ENCODE measurements at places on chromosomes 5 and 9.

DNA sequence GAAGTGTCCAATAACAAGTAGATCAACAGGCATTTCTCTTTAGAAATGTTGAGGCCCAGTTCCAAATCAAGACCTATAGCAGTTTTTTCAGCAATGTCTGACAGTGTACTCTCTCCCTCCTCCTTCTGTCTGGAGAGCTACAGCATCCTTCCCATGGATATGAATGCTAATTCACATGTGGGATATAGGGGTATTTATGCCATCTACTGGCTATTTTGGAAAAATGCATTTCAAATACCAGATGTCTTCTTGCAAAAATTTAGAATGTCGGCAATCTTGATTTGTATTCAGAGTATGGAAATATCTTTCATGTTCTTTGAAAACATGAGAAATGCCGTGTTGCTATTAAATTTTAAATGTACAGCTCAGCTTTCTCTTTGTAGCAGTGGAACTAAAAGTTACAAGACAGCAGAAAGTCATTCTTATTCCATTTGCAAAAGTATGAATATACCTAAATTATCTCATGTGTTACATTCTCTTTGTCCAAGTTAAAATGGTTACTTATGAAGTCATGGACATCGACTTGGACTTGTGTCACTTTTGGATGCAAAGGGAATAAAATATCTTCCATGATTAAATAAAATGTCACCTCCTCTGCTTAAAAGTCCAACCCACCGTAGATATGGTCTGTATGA lies 647.8 kb downstream of the TAF11L14 start:
- H3K4me3 ChIP-seq, result no peak overlapping the region
- no peaks in the 10 kb centered on the region for H3K4me1 ChIP-seq
- H3K36me3 ChIP-seq, result no peaks in the 10 kb centered on the region
- H3K27ac ChIP-seq, result no peak overlapping the region

GRCh38 chr5:52392321-52392720 lies 395.4 kb upstream of the ITGA1 start:
- H3K4me1 ChIP-seq, result no peaks in the 10 kb centered on the region
- no peaks in the 10 kb centered on the region for H3K36me3 ChIP-seq
- no peak overlapping the region for H3K4me3 ChIP-seq
- no peaks in the 10 kb centered on the region for H3K27me3 ChIP-seq

- H3K36me3 ChIP-seq, result no peaks in the 10 kb centered on the region
- H3K4me3 ChIP-seq, result no peak overlapping the region
- H3K4me1 ChIP-seq, result no peaks in the 10 kb centered on the region
- no peak for DNase-seq
These were observed 66.7 kb downstream of the PPARGC1B start for GRCh38 chr5:149796836-149797235.

DNA sequence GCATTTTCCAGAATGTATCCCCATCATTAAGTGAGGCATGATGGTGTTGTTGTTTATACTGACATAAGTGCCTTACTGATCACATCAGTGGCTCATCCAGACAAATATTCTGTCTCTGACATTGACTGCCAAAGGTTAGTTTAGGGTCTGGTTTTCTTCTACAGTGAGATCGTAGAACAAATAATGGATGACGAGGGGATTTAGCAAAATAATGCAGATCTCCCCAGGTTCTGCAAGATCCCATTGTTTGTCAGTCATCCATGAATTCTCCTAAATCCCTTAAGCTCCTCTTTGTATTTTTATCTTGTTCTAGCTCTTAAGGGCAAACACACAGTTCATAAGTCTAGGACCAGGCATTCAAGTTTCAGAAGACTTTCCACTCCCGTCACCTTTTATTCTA lies 93.1 kb upstream of the DHFR start:
- no peak overlapping the region for H3K4me3 ChIP-seq
- peaks cover 8% of the 10 kb centered on the region for H3K36me3 ChIP-seq
- H3K27ac ChIP-seq, result no peak overlapping the region
- no peaks in the 10 kb centered on the region for H3K27me3 ChIP-seq

DNA sequence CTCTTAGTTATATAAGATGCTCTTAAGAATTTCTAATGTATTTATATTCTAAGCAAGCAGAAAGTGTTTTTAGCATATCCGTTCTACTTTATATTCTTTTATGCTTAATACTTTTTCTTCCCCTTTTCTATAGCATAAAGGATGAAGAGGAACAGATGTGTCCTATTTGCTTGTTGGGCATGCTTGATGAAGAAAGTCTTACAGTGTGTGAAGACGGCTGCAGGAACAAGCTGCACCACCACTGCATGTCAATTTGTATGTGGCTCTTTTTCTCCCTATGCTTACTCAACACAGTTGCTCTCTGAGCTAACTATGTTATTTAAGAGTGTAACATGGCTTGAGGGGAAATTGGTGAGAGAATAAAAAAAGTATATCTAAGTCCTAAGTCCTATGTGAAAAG lies 37.6 kb upstream of the SETD9 start:
- H3K27me3 ChIP-seq, result no peaks in the 10 kb centered on the region
- peaks cover 21% of the 10 kb centered on the region for H3K36me3 ChIP-seq
- no peak overlapping the region for H3K27ac ChIP-seq
- DNase-seq, result no peak
- no peak overlapping the region for H3K4me3 ChIP-seq

- no peaks in the 10 kb centered on the region for H3K27me3 ChIP-seq
- no peaks in the 10 kb centered on the region for H3K4me1 ChIP-seq
- no peak overlapping the region for H3K27ac ChIP-seq
- no peak for DNase-seq
- no peaks in the 10 kb centered on the region for H3K36me3 ChIP-seq
These were observed 228.6 kb downstream of the NR3C1 start for GRCh38 chr5:143174714-143175398.

DNA sequence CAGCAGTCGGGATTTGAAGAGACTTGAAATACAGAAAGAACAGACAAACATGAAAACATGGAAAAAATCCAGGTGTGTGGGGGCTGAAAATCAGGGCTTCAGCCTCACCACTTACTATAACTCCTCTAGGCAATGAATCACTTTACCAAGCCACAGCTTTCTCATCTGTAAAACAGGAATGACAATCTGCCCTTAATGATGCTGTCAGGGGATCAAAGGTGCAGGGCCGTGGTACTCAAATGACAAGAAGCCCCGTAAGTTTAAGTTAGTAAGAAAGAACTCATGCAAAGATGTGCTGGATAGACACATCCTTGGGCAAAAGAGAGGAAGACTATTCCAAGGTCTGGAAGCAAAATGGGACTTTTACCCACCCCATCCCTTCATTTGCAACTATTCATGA lies 34.7 kb downstream of the FBXW2 start:
- no peak for DNase-seq
- no peak overlapping the region for H3K4me3 ChIP-seq
- no peaks in the 10 kb centered on the region for H3K36me3 ChIP-seq

GRCh38 chr9:131277910-131278701 lies 1.8 kb upstream of the FAM78A start:
- no peaks in the 10 kb centered on the region for H3K4me1 ChIP-seq
- no peak overlapping the region for H3K27ac ChIP-seq
- no peaks in the 10 kb centered on the region for H3K36me3 ChIP-seq
- no peaks in the 10 kb centered on the region for H3K27me3 ChIP-seq

- no peaks in the 10 kb centered on the region for H3K36me3 ChIP-seq
- no peaks in the 10 kb centered on the region for H3K4me1 ChIP-seq
- H3K27me3 ChIP-seq, result no peaks in the 10 kb centered on the region
- no peak for DNase-seq
- H3K27ac ChIP-seq, result no peak within 1 kb of the TSS
These were observed at the start of gene SPINK5 for GRCh38 chr5:148063861-148064260. TSS of gene SPINK5 (plus strand) at chr5:148063980. CDS start at chr5:148064045, 65 bp downstream.

GRCh38 chr5:93585767-93586385 lies 2.9 kb downstream of the NR2F1 start:
- peak overlapping the region; percentile 63 for H3K4me3 ChIP-seq
- peaks cover 8% of the 10 kb centered on the region for H3K27me3 ChIP-seq
- H3K4me1 ChIP-seq, result no peaks in the 10 kb centered on the region
- peak overlapping the region; percentile 90 for H3K27ac ChIP-seq
- H3K36me3 ChIP-seq, result no peaks in the 10 kb centered on the region

GRCh38 chr9:68428481-68428880 lies 72.1 kb downstream of the PGM5 start:
- no peak overlapping the region for H3K4me3 ChIP-seq
- H3K27ac ChIP-seq, result no peak overlapping the region
- no peaks in the 10 kb centered on the region for H3K27me3 ChIP-seq
- no peak for DNase-seq
- no peaks in the 10 kb centered on the region for H3K4me1 ChIP-seq
- no peaks in the 10 kb centered on the region for H3K36me3 ChIP-seq

DNA sequence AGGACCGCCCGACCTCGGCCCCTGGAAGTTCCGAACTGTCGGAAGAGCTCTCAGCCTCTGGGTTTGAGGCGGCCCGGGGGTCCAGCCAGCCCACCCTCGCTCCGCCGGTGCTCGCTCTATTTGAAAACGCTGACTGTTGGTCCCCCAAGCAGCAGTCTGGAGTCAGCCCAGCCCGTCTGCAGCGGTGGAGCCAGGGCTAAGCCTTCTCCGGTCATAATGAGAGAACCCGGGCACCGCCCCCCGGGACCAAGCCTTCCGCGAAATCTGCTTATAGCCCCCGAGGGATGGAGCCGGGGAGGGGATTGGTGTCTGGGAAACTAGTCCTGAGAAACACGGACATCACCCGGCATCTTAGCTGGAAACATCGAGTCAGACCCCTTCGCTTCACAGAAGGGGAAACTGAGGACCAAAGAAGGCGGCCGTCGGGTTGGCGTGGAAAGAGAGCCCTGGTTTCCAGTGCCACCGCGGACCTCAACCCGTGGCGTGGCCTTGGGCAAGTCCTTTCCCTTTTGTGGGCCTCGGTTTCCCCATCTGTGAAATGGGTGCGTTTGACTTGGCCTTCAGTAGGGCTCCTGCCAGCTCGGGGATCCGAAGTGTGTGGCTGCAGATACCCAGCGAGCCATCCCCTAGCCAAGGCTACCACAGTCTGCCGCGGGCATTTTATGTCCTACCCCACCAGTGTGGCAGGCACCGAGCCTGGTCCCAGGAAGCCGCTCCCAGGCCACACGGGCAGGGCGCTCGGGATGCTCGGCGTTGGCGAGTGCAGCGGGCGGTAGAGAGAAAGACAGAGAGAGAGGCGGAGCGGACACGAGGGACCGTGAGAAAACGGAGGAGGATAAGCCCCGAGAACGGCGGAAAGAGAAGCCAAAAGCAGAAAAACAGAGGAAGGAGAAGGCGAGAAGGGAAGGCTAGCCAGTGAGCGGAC lies 857 bp downstream of the ADAM19 start:
- no peaks in the 10 kb centered on the region for H3K36me3 ChIP-seq
- DNase-seq, result no peak
- H3K4me1 ChIP-seq, result no peaks in the 10 kb centered on the region
- H3K27me3 ChIP-seq, result peaks cover 19% of the 10 kb centered on the region

DNA sequence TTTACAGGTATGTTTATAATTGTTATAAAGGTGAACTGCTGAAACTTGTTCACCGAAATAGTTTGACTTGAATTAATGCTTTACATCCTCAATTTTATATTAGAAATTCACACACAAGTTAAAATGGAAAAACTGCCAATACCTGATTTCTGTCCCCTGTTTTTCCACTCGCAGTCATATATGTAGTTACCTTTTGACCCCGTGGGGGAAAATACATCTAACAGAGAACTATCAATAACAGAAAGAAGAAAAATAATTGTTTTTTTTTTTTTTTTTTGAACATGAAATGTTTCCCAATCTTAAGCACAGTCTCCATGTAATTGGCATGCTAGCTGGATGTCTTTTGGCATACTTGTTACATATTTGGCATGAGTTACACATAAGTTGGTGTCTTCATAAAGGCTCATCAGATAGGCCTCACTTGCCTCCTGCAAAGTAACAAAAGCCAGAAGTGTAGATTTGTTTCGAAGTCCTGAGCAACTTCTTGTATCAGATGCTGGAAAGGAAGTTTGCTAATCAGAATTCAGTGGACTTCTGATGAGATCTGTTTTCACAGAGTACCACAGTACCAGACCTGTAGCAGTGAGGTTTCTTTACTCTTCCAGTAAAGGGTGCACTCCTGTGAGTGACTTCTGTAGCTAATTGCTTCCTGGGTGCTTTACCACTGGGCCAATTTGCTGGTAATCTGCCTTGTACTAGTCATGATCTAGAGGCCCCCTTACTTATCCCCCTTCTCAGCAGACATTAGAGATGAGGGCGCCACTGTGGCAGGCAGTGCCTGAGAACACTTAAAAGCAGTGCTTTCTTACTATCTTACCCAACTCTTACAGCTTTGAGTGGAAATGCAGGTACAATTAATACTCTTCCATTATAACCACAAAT lies 36.2 kb upstream of the CXXC5 start:
- no peaks in the 10 kb centered on the region for H3K36me3 ChIP-seq
- H3K27ac ChIP-seq, result no peak overlapping the region
- DNase-seq, result no peak
- no peak overlapping the region for H3K4me3 ChIP-seq

DNA sequence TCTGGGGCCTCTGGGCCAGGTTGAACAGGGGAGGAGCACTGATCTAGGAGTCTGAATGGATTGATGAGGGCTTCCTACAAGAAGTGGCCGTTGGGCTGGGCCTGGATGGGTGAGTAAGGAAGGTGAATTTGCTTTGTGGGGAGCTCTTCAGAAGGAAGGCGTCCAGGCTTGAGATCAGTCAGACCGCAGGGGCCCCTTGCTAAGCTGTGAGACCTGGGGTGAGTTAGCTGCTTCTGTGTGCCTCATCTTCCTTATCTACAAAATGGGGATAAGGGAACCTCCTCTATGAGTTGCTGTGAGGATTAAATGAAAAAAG lies 1.1 kb upstream of the SYNPO start:
- no peak for DNase-seq
- no peaks in the 10 kb centered on the region for H3K36me3 ChIP-seq
- H3K27me3 ChIP-seq, result no peaks in the 10 kb centered on the region
- peaks cover 34% of the 10 kb centered on the region for H3K4me1 ChIP-seq

GRCh38 chr5:143466632-143467031 lies 63.1 kb upstream of the NR3C1 start:
- H3K4me3 ChIP-seq, result no peak overlapping the region
- no peaks in the 10 kb centered on the region for H3K36me3 ChIP-seq
- no peaks in the 10 kb centered on the region for H3K27me3 ChIP-seq
- no peak for DNase-seq
- H3K4me1 ChIP-seq, result no peaks in the 10 kb centered on the region
- H3K27ac ChIP-seq, result no peak overlapping the region

DNA sequence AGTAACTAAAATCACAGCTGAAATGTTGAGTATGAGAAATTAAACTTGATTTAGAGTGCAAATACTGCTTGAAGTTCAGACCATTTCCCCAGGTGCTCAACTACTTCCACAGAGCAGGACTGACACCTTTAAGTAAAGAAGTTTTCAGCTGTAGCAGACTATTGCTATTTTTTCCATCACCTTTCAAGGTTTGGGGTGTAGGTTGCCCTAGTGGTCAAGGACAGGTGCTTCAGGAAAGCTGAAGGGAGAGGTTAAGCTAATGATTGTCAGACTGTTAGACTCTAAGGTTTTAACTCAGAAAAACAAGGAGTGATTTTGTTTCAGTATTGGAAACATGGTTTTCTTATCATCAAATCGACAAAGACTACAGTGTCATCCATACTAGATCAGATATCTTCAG lies 162.1 kb downstream of the CCDC192 start:
- DNase-seq, result no peak
- H3K36me3 ChIP-seq, result no peaks in the 10 kb centered on the region
- H3K27ac ChIP-seq, result no peak overlapping the region
- H3K27me3 ChIP-seq, result no peaks in the 10 kb centered on the region
- no peak overlapping the region for H3K4me3 ChIP-seq
- H3K4me1 ChIP-seq, result no peaks in the 10 kb centered on the region

Measured in breast epithelium (tissue), 4 donors.